Activated naive CD8-positive, alpha-beta T cell treated with anti-CD3 and anti-CD28 coated beads, Interleukin-2, amount 50 U/mL, for 24 hours (primary cell): ENCODE measurements at places on chromosomes 2 and 18.
A peak's percentile ranks its signal among the peaks of the same experiment; 100 is the strongest.

DNA sequence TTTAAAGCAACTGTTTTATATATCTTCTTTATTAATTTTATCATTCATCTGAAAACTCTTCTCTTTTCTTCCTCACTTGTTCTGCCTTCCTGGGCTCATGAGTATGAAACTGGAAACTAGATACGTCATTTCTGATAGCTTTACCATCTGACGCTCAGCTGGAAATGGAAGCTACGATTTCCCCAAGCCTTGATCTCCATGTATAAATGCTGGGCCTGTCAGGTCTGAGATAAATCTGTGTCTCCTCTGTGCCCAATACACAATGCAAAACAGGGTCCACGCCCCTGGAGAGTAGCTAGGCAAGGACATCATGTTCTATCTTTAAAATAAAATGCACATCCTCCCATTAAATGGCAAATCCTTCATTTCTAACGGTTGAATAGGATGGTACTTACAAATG lies 238.4 kb downstream of the AFF3 start:
- DNase-seq, result no peak

GRCh38 chr18:56890632-56891031 lies 239.5 kb downstream of the WDR7 start:
- DNase-seq, result no peak

DNA sequence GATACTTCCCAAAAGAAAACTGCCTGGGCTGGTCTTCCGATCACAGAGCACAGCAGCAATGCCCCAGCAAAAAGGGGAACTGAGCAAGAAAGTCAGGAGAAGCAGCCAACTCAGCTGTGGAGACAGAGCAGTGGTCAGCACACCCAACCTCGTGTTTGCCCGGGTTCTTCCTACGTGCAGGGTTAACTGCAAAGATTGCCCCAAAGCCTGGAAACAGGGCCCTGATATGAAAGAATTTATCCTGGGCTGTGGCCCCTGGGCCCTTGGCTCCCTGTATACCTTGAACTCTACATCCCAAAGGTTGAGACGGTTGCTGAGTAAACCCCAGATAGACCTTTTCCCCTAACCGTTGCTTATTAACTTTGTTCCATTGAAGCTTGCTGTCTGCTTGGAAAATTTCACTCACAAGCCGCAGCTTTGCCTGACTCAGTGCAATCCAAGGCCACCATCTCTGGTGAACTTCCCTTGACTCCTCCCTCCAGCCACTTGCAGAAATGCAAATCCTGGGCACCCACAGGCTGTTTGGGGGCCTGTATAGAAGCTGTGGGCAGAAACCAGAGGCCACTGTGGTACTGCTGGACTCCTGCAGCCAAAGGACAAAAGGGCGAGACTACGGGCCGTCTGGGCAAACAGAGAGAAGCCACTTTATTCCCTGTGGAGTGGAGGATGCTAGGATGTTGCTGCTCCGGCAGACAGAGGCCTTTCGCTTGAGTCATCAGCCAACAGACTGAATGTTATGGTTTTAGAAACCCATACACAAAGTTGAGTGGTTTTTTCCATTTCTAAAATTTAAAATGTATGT lies 18.2 kb downstream of the NRP2 start:
- DNase-seq, result peak; percentile 41

- DNase-seq, result no peak
Observed at GRCh38 chr18:8994603-8995002, 107.9 kb upstream of the NDUFV2 start.

GRCh38 chr2:158818511-158818910 lies 23.4 kb downstream of the DAPL1 start:
- no peak for DNase-seq

- no peak for DNase-seq
Observed at GRCh38 chr2:121118951-121119350, 166.1 kb downstream of the TFCP2L1 start.

GRCh38 chr2:3001615-3002560 lies 375.7 kb downstream of the EIPR1 start:
- no peak for DNase-seq

DNA sequence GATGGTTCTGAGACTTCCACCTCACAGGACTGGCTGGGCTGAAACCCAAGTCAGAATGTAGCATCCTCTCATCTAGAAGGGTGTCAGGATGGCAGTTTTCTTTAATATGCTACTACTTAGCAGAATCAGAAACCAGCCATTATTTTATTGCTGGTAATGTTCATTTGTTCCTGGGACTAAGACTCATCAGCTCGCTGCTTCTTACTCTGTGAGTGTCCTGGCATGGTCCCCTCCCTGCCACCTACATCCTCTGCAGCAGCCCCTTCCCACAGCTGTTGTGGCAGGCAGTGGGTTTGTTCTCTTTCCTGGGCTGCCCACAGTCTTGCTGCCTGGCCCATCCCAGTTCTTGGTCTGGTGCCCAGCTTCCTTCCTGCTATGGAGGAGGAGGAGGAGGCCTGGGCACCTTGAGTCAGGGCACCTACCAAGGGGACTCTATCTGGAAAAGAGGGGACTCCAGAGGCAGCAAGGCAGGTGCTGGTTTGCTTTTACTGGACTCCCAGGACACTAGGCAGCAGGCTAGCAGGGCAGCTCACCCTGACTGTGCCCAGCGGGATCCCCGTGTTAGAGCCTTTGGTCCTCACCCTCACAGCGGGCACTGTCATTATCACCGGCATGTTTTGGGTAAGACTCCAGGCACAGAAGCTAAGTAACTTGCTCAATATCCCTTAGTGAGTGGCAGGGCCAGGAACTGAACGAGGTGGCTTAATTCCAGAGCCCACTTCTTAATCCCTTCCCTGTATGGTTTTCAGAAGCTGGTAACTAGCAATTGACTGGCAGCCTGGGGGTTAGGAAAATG lies 62.1 kb downstream of the LRRFIP1 start:
- no peak for DNase-seq

GRCh38 chr2:156125018-156125417 lies 207.5 kb downstream of the NR4A2 start:
- DNase-seq, result no peak

DNA sequence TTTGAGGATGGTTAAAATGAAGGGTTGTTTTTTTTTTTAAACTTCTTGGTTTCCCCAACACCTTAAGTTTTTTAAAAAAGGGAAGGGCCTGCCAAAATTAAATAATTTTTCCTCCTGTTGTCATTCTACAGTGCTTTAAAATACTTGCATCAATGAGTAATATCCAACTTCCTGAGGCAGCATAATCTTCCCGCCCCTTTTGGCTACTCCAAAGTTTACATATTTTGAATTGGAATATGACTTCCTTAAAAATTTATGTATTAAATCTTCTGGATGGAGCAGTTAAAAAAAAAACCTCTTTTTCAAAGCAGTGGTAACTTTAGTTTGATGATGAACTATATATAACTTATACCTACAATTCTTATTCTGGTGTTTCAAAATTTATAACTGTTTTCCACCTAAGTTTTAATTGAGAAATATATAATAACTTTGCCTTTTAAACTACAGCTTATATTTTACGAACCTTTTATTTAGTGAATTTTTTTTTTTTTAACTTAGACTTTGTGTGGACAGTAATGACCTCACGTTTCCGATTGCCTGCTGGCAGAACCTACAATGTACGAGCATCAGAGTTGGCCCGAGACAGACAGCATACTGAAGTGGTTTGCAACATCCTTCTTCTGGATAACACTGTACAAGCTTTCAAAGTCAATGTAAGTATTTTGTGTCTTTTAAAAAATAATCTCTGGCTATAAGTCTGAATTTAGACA lies 49.8 kb downstream of the PTPN4 start:
- DNase-seq, result no peak

DNA sequence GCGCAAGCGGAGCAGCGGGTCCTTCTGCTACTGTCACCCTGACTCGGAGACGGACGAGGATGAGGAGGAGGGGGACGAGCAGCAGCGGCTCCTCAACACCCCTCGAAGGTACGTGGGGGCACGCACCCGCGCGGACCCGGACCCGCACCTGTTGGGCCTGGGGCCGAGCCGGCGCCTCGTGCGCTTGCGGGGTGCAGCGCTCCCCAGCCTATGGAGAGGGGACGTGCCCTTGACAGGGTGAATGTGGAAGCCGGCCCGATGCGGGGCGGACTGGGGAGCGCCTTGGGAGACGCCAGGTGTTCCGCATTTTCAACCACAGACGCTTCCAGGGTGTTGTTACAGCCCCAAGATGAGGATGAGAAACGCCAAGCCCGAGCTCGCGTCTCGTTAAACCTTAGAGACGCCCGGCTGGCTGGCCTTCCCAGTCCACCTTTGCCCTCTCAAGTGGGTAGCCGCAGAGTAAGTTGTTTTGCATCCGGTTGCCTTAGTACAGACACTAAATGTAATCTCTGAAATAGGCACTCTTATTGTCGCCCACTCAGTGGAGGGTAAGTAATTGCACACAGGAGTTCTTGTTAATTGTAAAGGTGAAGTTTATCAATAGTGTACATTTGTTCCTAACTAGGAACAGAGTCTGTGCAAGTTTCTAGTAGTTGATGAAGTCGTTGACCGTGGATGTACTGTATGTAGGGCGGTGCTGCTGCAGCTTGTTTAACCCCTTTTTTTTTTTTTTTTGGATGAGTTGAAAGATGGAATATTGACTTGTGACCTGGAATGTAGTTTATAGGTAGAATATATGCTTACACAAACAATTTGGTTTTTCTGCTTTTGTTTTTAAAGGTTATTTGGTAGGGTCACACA lies 815 bp downstream of the GMCL1 start:
- peak; percentile 48 for DNase-seq

DNA sequence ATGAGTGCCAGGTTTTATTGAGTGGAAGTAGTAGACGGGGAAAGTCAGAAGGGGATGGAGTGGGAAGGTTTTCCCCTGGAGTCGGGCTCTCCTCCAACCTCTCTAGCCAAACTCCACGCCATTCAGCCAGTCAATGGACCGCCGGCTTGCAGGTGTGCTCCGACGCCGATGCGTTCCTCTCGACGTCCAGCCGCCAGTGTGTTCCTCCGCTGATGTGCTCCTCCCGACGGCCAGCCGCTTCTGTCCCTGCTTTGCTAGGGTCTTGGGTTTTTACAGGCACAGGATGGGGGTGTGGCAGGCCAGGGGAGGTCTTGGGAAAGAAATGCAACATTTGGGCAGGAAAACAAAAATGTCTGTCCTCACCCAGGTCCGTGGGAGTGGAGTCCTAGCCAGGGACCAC lies 94.3 kb upstream of the TEX51 start:
- no peak for DNase-seq

GRCh38 chr2:195810340-195811098 lies 153.5 kb downstream of the SLC39A10 start:
- no peak for DNase-seq

GRCh38 chr2:13193075-13193474 lies 476.3 kb downstream of the TRIB2 start:
- no peak for DNase-seq

- DNase-seq, result no peak
Observed at GRCh38 chr2:11980809-11981208, 234.4 kb downstream of the LPIN1 start.

GRCh38 chr2:26925100-26925791 lies 45.2 kb upstream of the MAPRE3 start:
- no peak for DNase-seq
